ENCODE measurements at places on chromosomes 1 and 21.

DNA sequence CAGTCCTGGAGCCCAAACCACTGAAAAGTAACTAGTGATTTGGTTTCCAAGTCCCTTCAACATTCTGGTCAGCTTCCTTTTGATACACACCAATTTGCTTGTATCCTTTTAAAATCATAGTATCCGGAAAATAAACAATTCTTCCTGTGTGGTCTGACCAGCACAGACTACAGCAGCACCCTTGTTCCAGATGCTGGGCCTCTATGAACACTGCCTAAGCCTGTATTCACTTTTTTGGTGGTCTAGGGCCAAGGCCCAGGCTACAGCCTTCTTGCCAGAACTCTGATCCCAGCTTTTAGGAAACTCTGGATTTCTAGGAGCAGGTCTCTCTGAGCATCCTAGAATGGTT, 801 bp upstream of the DDAH1 start:
- DNase-seq = no peak

DNA sequence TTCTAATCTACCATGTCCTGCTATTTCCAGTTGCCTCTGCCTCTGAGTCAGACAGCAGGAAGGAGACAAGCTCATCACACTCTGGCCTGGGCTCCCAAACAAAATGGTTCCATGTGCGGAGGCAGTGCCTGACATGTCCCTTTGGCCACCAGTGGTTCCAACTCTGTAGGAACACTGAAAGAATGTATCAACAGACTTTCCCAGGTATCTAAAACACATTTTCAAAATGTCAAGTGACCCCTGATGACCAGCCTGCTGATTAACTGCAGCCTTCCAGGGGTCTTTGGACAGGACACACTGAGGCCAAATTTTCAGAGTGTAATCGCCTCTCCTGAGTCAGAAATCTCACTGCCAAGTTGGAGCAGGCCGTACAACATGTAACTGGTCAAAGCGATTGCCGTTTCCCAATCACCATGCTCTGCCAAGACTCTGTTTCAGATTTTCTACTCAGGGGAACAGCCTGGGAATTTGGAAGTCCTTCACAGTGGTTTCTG, 172.7 kb downstream of the TPR start:
- DNase-seq = no peak

DNA sequence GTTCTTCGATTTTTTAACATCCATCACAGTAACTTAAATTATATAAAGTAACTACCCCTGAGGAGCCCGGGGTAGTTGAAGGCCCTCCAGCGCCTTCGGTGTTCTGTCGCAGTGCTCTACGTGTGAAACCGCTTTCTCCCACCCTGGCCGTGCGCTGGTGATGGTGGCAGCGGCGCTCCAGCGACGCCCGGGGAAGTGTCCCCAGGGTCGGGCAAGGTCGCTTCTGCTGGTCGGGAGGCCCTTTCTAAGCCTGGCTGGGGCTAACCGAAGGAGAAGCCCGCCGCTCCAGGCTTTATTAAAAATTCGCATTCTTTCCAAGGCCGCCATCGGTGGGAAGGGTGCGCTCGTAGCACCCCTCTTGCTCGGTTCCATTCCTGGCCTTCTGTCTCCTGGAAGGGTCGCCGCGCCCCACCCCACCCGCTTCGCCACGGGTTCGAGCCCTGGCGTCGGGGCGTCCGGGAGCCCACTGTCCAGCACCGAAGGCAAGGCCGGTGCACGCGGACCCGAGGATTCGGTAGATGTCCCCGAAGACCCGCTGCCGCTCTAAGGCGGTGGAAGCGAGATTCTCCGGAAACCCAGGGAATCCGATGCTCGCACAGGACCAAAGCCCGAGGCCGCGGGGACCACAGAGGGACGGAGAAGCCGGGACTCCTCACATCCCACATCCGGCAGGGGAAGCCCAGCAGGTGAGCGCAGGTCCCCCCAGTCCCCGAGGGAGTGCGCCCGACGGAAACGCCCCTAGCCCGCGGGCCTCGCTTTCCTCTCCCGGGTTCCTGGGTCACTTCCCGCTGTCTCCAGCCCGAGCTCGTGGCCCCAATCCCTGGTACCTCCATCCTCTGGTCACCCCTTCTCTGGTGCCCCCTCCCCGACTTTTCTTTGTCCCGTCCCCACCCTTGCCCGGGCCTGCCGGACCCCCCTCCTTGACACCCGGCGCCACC, 685 bp upstream of the RIPPLY3 start:
- DNase-seq = no peak

DNA sequence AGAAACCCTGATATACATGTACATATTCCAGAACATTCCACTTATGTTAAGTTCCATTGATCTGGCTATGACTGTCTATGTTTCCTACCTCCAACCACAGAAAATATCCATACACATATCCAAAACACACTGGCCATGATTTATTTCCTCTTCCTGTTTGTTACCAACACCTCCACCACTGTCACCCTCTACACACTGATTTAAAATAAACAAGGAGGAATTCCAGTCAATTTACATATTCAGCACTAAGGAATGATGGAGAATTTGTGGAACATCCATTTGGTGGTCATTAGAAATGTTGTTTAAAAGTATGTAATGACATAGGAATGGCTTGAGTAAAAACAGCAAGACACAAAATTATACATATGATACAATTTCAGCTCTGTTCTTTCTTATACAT, 5.5 kb upstream of the STX6 start:
- DNase-seq = no peak

GRCh38 chr1:17949511-17949910, 158.1 kb upstream of the IGSF21 start:
- DNase-seq = no peak

- DNase-seq = no peak
Measured at GRCh38 chr1:17118268-17118667, 983 bp downstream of the PADI2 start.

Measured in inflammatory macrophage treated with lipopolysaccharide for 4 hours (primary cell).